Uterus (tissue), 4 donors: ENCODE measurements at places on chromosomes 4 and X.

GRCh38 chr4:25098964-25099891 is 61.0 kb downstream of the SEPSECS start:
- peak; percentile 87 for DNase-seq

- DNase-seq = no peak
Measured at GRCh38 chr4:42385516-42385915, 11.8 kb upstream of the SHISA3 start.

DNA sequence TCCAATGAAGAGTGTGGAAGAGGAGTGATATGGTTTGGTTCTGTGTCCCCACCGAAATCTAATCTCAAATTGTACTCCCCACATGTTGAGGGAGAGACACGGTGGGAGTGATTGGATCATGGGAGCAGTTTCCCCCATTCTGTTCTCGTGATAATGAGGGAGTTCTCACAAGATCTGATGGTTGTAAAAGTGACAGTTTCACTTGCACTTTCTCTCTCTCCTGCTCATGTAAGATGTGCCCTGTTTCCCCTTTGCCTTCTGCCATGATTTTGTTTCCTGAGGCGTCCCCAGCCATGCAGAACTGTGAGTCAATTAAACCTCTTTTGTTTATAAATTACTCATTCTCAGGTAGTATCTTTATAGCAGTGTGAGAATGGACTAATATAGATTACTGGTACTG is 39.6 kb downstream of the FAM47C start:
- no peak for DNase-seq

- no peak for DNase-seq
Measured at GRCh38 chr4:149176039-149176438, 639.6 kb downstream of the IQCM start.

DNA sequence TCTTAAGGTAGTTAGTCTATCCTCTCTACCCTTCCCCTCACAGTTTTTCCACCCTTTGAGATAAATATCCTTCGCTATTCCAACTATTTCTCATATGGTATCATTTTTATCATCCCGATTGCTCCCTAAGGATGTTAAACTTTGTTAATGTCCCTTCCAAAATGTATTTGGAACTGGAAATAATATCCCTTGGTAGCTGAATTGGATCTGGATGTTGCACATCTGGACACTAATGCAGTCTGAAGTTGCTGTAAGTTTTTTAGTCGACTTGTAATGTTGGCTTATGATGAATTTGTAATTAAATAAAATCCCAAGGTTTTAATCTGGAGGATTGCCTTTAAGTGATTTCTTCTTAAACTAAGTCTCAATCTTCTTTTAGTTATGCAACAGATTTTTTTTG is 22.5 kb downstream of the XIAP start:
- no peak for DNase-seq

DNA sequence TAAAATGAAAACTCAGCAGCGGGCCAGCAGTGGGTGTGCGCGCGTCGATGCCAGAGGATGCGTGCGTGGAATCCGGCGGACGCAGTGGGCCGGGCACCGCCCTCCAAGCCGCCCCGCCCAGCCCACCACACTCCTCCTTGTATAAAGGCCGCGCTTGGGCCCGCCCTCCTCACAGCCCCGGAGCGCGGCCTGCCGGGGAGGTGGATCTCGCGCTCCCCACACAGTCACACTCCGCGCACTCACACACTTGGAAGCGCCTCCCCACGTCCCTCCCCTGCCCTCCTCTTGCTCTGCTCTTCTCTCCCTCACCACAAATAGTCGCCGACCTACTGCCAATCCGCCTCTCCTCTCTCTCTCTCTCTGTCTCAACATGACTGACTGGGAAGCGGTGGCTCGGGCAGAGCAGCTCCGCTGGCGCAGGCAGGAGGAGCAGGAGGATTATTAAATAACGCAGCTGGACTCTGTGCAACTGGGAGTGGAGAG is at the start of gene CCSER1:
TSS of gene CCSER1 (plus strand) at position 172 of the 483 bp plus-strand sequence.
- peak; percentile 63 for DNase-seq

DNA sequence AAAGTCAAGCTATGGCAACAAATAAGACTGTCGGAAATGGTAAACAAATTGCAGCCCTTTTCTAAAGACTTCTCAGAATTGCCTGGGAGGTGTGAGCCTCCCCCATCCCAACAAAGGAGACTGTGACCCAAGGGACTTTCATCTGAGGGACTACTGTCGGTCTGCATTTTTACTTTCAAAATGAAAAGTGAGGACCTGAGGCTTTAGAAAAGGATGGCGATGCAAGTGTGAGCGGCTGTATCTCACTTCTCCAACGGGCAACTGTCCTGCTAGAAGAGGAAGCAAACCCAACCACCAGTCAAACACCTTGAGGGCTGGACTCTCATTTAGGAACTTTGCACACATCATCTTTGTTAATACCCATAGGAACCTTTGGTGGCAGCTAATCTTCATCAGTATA is 62.6 kb upstream of the CLNK start:
- no peak for DNase-seq

DNA sequence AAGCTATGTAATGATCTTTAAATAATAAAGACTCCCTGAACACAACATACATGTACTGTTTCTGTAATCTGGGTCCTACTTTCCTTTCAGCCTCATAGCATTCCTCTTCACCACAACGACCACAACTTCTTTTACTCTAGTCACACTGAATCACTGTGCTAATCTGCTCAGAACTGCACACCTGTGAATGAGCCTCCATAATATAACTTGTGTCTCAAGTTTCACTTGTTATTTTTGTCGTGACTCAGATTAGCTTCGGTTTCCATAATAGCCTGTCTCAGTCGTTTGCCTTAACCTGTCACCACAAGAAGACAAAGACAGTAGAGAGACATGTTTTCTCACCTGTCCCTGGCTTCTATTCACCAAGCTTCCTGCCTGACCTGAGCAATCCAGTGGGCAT is 61.8 kb downstream of the MAGED1 start:
- DNase-seq = no peak

GRCh38 chrX:27186671-27187070 is 276.5 kb downstream of the PPP4R3C start:
- DNase-seq = no peak

- DNase-seq = no peak
Measured at GRCh38 chrX:14027511-14028019, 2.1 kb downstream of the GEMIN8 start.

- no peak for DNase-seq
Measured at GRCh38 chrX:34288782-34289181, 156.7 kb upstream of the FAM47A start.
